ENCODE measurements at places on chromosomes 6 and 20. TPM values are rescaled to one million over a fixed set of nuclear protein-coding genes. Genes with fewer than 3 reads are reported as not detected.

The KHDC1L gene
- not detected for total RNA-seq

The GNAS-AS1 gene
- total RNA-seq: 0.35 TPM

The MAK gene
- not detected for total RNA-seq

The RPRD1B gene
- total RNA-seq: 13.0 TPM

The DAAM2 gene
- 0.87 TPM for total RNA-seq

The BPI gene
- total RNA-seq: not detected

The FOXS1 gene
- not detected for total RNA-seq

The SLC17A1 gene
- total RNA-seq: not detected

The NNAT gene
- total RNA-seq: 65.2 TPM

The RPN2 gene
- 165 TPM for total RNA-seq

The CDH22 gene
- not detected for total RNA-seq

The OXT gene
- 0.43 TPM for total RNA-seq

The RAB23 gene
- 10.2 TPM for total RNA-seq

The CHMP4B gene
- 41.3 TPM for total RNA-seq

The TP53INP2 gene
- total RNA-seq: 3.3 TPM

The OR2B6 gene
- total RNA-seq: not detected

The RNF114 gene
- total RNA-seq: 152 TPM

The BTNL2 gene
- total RNA-seq: not detected

The RAET1G gene
- not detected for total RNA-seq

The GRM1 gene
- 0.51 TPM for total RNA-seq

The B3GAT2 gene
- not detected for total RNA-seq

The ADGRB3 gene
- 4.7 TPM for total RNA-seq

The RAB44 gene
- under 0.01 TPM for total RNA-seq

The PSORS1C1 gene
- total RNA-seq: 1.1 TPM

The FLRT3 gene
- 3.3 TPM for total RNA-seq

The DEFB110 gene
- not detected for total RNA-seq

The SLC2A10 gene
- 12.5 TPM for total RNA-seq

The SCRT2 gene
- not detected for total RNA-seq

The TP53TG5 gene
- total RNA-seq: not detected

The SMLR1 gene
- not detected for total RNA-seq

The LPA gene
- not detected for total RNA-seq

The TPBG gene
- 25.7 TPM for total RNA-seq

The DEFB124 gene
- total RNA-seq: not detected

The TRIM40 gene
- total RNA-seq: not detected

The ELOVL4 gene
- total RNA-seq: 2.1 TPM

The IL17A gene
- not detected for total RNA-seq

The C6orf52 gene
- total RNA-seq: not detected

The CRISP3 gene
- not detected for total RNA-seq

Measured in epithelial cell of proximal tubule (primary cell).